ENCODE measurements at places on chromosomes 7 and 10.

GRCh38 chr7:71991586-71991985 lies 420.6 kb downstream of the CALN1 start:
- DNase-seq = no peak

DNA sequence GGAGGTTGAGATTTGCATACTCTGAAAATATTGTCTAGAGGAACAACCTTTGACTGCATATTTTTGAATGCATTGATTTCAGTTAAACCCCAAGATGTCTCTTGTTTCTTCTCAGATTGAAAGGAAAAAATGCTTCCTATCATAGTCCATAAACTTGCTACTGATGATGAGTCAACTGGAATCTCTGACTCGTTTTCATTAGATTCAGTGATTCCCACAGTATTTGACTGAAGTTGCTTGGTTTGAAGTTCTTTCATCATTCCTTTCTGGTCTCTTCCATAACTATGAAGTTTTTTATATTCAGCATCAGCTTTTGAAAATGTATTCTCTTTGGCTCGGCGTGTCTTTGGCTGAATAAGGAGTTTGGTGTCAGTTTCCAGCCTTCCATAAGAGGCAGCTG lies 10.7 kb downstream of the PEX1 start:
- no peak for DNase-seq

DNA sequence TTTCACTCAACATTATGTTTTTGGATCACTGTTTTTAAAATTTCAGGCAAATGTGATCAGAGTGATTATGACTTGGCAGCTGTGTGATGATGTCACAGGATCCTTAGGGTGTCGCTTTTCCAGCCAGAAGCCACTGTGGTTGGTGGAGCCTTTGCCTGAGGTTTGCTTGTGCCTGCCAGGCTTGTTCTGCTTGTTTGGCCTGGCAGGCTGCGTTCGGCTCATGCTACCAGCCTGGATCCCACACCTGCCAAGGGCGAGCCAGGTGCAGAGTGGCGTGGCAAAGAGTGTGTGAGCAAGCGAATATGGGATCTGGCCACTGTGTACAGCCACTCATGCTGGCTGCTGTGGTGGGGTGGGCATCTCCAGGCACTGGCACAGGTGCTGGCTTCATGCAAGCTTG lies 55.7 kb downstream of the ADK start:
- DNase-seq = no peak

DNA sequence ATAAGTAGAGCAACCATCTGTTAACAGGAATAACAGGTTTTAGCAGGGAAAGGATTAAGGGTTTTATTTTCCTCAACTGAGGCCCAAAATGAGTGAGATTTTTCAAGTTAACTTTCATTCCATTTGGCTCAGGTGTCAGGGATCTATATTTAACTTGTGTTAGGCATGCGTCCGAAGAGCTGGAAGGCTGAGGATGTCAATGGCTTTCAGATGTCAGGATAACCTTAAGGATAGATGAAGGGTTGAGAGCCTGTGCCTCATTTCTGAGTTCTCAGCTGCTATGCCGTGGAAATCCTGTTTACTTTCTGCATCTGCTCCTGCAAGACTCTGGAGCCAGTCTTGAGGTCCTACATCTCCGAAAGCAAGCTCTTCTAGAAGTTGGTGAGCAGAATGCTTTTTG lies 36.4 kb upstream of the CD36 start:
- DNase-seq = no peak

DNA sequence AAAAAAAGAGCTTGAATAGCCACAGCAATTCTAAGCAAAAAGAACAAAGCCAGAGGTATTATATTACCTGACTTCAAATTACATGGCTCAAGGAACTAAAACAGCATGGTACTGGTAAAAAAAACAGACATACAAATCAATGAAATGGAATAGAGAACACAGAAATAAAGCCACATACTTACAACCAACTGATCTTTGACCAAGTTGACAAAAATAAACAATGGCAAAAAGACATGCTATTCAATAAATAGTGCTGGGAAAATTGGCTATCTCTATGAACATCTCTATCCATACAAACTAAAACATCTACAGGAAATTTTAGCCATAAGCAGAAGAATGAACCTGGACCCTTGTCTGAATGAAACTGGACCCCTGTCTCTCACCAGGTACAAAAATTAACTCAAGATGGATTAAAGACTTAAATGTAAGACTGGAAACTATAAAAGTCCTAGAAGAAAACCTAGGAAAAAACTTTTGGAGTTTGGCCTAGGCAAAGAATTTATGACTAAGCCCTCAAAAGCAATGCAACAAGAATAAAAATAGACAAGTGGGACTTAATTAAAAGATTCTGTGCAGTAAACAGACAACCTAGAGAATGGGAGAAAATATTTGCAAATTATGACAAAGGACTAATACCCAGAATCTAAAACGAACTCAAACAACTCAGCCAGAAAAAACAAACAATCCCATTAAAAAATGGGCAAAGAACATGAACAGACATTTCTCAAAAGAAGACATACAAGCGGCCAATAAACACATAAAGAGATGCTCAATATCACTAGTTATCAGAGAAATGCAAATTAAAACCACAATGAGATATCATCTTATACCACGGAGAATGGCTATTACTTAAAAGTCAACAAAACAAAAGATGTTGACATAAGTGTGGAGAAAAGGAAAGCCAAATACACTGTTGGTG lies 72.8 kb upstream of the DDC start:
- no peak for DNase-seq

GRCh38 chr7:142412551-142413193 lies 154.8 kb upstream of the PRSS58 start:
- peak; percentile 16 for DNase-seq

DNA sequence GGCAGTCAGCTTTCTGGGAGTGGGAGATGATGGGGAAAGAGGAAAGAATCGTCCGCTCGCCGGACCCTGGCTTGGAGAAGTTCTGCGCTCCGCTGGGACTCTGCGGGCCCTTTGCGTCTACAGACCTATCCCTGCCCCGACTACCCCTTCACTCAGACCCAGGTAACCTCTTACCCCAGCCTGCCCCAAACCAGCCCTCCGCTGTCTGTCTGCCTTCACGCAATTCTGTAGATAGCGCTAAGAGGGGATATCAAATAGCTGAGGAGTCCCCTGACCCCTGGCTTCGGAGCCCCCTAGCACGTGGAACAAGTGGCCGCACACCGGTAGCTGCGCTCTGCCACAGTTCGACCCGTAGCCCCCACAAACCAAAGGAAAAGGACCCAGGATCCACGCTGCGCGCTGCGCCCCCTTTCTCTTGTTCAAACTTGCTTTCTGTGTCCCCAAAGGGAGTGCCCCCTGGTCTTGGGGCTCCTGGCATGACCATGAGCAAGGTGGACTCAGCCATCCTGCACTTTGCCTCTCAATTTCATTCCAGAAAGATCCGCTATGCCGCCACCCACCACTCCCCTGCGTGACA lies 7.0 kb downstream of the HOXA4 start:
- DNase-seq = no peak

GRCh38 chr7:123645516-123645915 lies 10.2 kb upstream of the LMOD2 start:
- DNase-seq = no peak

DNA sequence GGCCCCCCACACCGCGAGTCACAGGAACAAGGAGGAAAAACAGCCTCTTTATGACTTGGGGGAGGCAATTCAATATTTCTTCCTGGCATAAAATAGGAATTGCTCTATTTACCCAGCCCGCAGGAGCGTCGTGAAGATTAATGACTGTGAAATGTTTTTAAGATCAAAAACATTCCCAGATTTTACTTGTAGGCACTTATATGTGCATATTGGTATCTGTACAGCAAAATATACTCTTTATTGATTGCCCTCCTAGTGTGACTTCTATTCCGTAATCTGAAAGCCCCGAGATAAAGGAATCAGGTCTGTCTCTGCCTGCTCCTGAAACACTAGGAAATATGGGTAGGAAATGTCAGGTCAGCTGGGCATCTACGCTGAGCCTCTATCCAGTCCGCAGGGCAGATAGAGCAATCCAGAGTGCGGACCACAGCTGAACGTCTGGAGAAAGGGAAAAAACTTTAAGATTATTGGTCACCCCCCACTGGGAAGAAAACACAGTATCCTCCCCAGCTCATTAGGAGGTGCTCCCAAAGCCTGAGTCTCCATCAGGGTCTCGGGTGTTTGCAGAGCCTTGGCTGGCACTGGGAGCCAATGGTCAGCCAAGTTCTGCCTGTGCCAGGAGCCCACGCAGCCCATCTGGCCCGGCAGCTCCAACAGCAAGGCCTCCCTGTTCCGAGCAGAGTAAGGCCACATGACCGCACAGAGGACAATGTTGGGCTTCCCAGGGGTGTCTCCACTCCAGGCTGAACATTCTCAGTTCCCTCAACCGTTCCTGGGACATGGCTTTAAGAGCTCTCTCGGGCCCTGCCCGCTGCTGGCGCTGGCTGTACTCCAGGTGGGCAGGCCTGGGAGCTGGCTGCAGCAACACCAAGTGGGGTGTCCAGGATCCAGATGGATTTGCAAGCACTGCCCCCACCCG lies 7.7 kb downstream of the CTBP2 start:
- DNase-seq = no peak

GRCh38 chr7:117896339-117896738 lies 23.1 kb upstream of the CTTNBP2 start:
- DNase-seq = no peak

GRCh38 chr10:104260775-104261115 lies 6.1 kb downstream of the GSTO1 start:
- DNase-seq = no peak

GRCh38 chr10:1608851-1609647 lies 128.3 kb downstream of the ADARB2 start:
- no peak for DNase-seq

- DNase-seq = no peak
Measured at GRCh38 chr10:70964245-70964644, 75.9 kb upstream of the PCBD1 start.

DNA sequence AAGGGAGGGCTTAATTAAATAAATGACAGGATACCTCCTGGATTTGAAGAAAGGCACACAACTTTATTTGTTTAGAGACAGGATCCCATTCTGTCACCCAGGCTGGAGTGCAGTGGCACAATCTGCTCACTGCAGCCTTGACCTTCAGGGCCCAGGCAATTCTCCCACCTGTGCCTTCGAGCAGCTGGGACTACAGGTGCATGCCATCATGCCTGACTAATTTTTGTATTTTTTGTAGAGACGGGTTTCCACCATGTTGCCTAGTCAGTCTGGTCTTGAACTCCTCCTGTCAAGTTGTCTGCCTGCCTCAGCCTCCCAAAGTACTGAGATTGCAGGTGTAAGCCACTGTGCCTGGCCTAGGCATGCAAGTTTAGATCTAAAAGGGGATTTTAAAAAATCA lies 272.7 kb upstream of the MBL2 start:
- DNase-seq = no peak

GRCh38 chr7:11786186-11786585 lies 45.8 kb downstream of the THSD7A start:
- no peak for DNase-seq

DNA sequence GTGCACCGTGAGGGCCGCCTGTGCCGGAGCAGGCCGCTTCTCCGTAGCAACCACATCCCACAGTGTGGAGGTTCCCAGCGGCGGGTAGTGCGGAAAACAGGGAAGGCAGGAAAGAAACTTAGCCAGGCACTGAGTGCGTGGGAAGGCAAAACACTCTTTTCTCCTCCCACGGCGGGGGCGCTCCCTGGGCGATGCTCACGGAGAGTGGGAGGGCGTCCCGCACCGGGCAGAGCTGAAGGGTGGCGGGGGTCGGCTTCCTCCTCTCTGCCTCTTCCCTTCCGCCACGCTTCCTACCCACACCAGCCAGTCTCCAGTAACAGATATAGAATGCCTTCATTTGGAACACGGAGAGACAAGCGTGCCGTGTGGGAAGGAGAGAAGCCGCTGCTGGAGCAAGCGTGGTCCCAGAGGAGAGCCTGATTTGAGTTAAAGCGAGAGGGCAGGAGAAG lies 252.5 kb downstream of the PAXIP1 start:
- no peak for DNase-seq

GRCh38 chr7:105890290-105890997 lies 14.0 kb upstream of the ATXN7L1 start:
- no peak for DNase-seq

GRCh38 chr7:11141541-11141940 lies 167.9 kb downstream of the PHF14 start:
- no peak for DNase-seq

DNA sequence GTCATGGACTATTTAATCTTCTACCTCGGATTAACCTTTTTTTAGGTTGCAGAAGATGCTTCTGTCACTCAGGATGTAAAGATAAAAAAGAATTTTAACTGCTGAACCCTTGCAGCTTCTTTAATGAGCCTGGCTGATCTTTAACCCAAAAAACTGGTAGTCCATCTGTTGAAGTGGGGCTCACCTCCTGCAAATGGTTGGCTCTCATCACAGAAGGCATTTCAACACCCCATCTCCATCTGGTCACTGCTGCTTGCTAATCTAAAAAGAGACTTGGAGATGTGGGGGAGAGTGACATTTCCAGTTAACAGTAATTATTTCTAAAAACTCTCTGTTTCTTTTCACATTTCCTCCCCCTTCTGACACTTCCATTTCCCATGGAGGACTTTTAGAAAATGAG lies 208.6 kb downstream of the LHFPL3 start:
- DNase-seq = no peak

- no peak for DNase-seq
Measured at GRCh38 chr10:61286686-61287085, 166.5 kb downstream of the TMEM26 start.

- no peak for DNase-seq
Measured at GRCh38 chr7:16170671-16171070, 250.7 kb downstream of the CRPPA start.

GRCh38 chr7:10128748-10129147 lies 844.9 kb upstream of the PHF14 start:
- no peak for DNase-seq

DNA sequence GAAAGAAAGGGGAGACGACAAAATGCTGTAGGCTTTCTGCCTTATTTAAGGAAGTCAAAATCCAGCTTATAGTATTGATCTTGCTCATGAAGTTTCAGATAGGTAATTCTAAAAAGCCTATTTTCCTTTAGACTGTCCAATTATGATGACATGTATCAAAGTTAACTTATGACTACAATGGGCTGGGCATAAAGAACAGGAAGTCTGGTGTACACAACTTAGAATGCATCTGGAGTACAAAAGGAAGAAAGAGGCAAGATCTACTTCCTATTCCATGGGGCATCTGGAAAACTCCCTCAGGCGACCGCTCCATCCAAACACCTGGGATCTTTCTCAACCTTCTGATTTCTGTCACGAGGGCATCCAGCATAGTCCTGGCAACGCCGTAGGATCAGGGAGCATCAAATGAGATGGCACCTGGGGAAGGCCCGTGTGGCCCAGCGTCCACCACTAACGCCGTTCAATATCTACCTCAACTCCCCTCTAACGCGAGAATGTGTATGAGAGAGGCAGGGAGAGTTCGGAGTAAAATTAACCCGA lies 512 bp downstream of the FAM24B start:
- DNase-seq = no peak

DNA sequence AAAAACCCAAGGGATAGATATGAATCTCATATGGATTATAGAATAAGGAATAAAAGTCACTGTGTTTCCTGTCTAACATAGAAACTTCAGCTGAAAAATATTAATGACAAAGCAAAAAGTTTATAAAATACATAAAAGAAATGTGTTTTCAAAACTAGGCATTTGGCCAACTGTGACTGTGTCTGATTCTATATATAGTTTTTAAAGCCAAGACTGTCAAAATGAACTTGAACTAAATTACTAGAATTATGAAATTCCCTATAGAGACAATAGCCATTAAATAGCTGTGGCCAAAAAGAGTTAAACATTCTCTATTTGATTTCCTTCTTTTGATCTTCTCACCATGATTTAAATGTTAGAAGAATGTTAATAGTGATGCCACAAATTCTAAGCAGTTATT lies 311.2 kb upstream of the SEMA3D start:
- no peak for DNase-seq
